ENCODE measurements at places on chromosomes 6 and 20. TPM values are rescaled to one million over a fixed set of nuclear protein-coding genes. Genes with fewer than 3 reads are reported as not detected.

GRCh38 chr20:64100946-64101688 is 6.2 kb downstream of the NPBWR2 start:
- H3K36me3 ChIP-seq = no peaks in the 10 kb centered on the region
- H3K4me1 ChIP-seq = peaks cover 3% of the 10 kb centered on the region
- no peak overlapping the region for H3K27ac ChIP-seq
- peaks cover 4% of the 10 kb centered on the region for H3K27me3 ChIP-seq
- no peak overlapping the region for H3K4me3 ChIP-seq

The SLC35F1 gene
- not detected for total RNA-seq

- H3K27ac ChIP-seq = no peak overlapping the region
- no peaks in the 10 kb centered on the region for H3K4me1 ChIP-seq
- no peak overlapping the region for H3K4me3 ChIP-seq
Measured at GRCh38 chr6:157207521-157208076, 115.7 kb downstream of the TMEM242 start.

The PKIB gene
- total RNA-seq = 18.6 TPM

The SRMS gene
- not detected for total RNA-seq

DNA sequence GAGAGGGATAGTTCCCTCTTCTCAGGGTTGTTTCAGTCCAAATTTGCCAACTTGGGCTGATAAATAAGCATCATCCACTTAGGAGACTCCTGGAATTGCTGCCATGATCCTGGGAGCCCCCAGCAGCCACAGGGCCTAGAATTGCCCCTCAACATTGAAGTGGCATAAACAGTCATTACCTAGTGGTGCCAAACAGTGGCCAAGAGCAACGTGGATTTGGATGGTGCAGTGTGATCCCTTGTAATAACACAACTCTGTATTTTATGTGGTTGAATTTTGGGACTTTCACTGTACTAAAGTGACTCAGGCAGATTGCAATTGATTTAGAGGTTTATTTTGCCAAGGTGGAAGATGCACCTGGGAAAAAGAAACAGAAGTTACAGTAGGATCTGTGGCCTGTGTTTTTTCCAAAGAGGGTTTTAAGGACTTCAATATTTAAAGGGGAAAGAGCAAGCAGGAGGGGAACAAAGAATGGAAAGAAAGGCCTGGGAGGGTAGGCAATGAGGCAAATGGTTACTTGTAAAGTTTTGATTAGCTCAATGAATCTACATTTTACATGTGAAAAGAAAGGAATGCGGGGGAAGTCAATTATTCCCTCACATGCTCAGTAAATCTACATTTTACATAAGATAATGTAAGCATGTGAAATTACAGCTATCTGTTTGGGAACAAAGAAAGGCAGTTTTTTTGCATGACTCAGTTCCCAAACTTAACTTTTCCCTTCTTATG is 168.0 kb upstream of the NOX3 start:
- no peak for DNase-seq
- H3K4me1 ChIP-seq = no peaks in the 10 kb centered on the region
- H3K27me3 ChIP-seq = no peaks in the 10 kb centered on the region
- H3K4me3 ChIP-seq = no peak overlapping the region

GRCh38 chr6:13557841-13558240 is 16.6 kb upstream of the SIRT5 start:
- H3K4me1 ChIP-seq = no peaks in the 10 kb centered on the region
- no peaks in the 10 kb centered on the region for H3K27me3 ChIP-seq
- H3K27ac ChIP-seq = no peak overlapping the region
- no peak overlapping the region for H3K4me3 ChIP-seq
- no peaks in the 10 kb centered on the region for H3K36me3 ChIP-seq

The SPEF1 gene
- not detected for total RNA-seq

The BAG2 gene
- total RNA-seq = 9.5 TPM

The TP53TG5 gene
- not detected for total RNA-seq

The DLK2 gene
- total RNA-seq = 0.75 TPM

GRCh38 chr6:45886776-45887175 is 128.9 kb downstream of the CLIC5 start:
- H3K36me3 ChIP-seq = no peaks in the 10 kb centered on the region
- H3K4me1 ChIP-seq = peaks cover 19% of the 10 kb centered on the region
- H3K4me3 ChIP-seq = no peak overlapping the region
- H3K27me3 ChIP-seq = no peaks in the 10 kb centered on the region

DNA sequence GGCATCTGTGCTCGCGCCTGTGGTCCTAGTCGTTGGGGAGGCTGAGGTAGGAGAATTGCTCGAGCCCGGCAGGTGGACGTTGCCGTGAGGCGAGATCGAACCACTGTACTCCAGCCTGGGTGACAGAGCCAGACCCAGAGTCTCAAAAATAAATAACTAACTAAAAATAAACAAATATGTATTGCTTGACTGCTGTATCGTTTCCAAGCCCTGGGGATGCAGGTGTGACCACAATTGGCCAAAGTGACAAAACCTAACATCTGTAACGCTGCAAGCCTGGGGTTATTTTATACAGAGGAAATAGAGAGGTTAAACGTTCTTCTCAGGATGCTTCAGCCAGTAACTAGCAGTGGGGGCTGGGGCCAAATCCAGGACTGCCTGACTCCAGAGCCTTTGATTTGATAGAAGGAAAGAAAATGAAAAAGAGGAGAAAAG is 1.9 kb upstream of the SRSF3 start:
- H3K27me3 ChIP-seq = no peaks in the 10 kb centered on the region
- no peak overlapping the region for H3K4me3 ChIP-seq
- H3K36me3 ChIP-seq = peaks cover 2% of the 10 kb centered on the region
- peak overlapping the region; percentile 92 for H3K27ac ChIP-seq
- peaks cover 7% of the 10 kb centered on the region for H3K4me1 ChIP-seq

The GNAS-AS1 gene
- total RNA-seq = 5.1 TPM

DNA sequence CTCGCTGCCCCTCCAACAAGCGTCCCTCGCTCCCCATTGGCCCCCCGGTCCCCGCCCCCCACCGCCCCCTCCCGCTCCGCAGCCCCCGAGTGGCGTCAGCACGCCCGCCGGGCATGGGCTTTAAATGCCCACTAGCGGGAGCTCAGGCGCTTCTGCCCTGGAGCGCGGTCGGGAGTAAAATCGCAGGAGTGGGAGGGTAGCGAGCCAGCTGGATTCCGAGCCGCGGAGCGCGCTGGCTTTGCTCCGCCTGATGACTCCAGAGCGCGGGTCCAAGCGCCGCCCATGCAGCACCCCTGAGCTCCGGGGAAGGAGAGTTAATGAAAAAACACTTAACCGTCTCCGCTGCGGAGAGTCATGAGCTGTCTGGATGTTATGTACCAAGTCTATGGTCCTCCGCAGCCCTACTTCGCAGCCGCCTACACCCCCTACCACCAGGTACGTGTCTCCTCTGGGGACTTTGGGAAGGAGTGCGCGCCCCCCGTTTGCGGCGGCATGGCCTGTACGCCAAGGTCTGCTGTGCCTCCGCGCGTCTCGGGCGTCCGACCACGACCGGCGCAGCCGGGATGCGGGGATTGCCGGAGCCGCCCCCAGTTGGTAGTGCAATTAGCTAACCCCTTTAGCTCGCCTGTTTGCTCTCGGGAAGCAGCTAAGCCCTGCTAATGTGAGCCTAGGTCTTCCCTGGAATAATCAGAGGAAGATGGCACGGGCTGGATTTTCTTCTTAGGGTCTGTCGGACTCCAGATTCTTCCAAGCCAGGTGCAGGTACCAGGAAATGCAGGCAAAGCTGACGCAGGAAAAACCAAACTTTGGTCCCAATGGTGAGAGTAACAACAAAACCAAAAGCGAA is at the start of gene VGLL2:
Gene VGLL2 (plus strand): TSS at position 149 of the 847 bp plus-strand sequence. CDS start 206 bp downstream, at position 355.
- H3K27ac ChIP-seq = no peak within 1 kb of the TSS
- no peaks in the 10 kb centered on the region for H3K4me1 ChIP-seq
- H3K36me3 ChIP-seq = no peaks in the 10 kb centered on the region
- peak; percentile 49 for DNase-seq

- no peaks in the 10 kb centered on the region for H3K27me3 ChIP-seq
- H3K36me3 ChIP-seq = no peaks in the 10 kb centered on the region
- H3K4me3 ChIP-seq = no peak overlapping the region
- no peak for DNase-seq
Measured at GRCh38 chr6:149364557-149364956, 35.5 kb upstream of the SUMO4 start.

- no peaks in the 10 kb centered on the region for H3K27me3 ChIP-seq
- no peak overlapping the region for H3K27ac ChIP-seq
- H3K4me3 ChIP-seq = no peak overlapping the region
- no peak for DNase-seq
- peaks cover 22% of the 10 kb centered on the region for H3K36me3 ChIP-seq
Measured at GRCh38 chr6:41593839-41594238, 44.4 kb upstream of the MDFI start.

The MEI4 gene
- not detected for total RNA-seq

DNA sequence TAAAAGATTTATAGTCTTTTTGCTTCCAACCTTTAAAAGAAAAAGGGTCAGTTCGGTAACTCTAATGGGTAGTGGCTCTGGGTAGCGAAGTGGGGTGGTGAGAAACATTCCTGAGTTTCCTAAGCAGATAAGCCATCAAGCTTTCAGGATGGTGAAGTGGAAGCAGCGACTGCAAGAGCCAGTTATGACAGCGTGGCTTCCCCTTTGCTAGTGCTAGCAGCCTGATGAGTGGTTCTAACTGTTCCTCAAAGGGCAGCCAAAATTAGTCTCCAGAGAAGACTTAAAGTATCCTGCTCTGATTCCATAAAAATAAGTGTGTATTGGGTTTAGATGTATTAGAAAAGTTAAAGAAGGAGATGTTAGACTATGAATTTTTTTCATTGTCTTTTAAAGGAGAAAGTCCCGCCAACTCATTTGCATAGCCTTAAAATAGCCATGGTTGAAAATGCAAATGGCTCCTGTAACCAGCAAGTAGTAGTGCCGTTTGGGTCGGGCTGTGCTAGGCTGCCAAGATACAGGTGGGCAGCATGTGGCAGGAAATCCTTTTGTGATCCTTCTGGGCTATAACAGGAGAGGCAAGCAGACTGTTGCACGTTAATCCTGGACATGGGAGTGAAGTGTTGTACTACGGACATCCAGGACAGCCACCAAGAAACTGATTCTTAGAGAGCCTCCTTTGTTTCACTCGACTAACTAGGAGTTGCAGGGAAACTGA is 18.0 kb downstream of the ELOVL2 start:
- H3K27me3 ChIP-seq = no peaks in the 10 kb centered on the region
- DNase-seq = no peak
- H3K4me3 ChIP-seq = no peak overlapping the region
- no peak overlapping the region for H3K27ac ChIP-seq

The MLN gene
- not detected for total RNA-seq

DNA sequence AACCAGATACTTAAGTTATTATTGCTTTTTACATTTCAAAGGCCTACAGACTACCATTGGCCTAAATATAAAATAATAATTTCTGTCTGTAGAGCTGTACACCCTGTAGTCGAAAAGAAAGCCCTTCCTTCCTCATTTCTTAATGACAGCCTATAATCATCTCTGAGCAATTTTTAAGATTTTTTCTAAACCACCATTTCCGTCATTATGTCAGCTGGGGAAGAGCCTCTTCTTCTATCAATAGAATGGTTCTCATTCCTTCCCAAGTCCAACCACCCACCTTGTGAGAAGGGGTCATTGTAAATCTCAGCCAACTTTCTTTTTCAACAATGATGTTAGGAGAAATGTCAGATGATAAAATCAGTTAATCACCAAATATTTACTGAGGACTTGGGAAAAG is 91.8 kb downstream of the PLEKHG1 start:
- no peak for DNase-seq
- no peaks in the 10 kb centered on the region for H3K27me3 ChIP-seq
- no peak overlapping the region for H3K4me3 ChIP-seq
- no peaks in the 10 kb centered on the region for H3K36me3 ChIP-seq
- H3K4me1 ChIP-seq = peaks cover 59% of the 10 kb centered on the region

The BLTP3A gene
- total RNA-seq = 41.6 TPM

- no peak overlapping the region for H3K4me3 ChIP-seq
- peak overlapping the region; percentile 18 for H3K27ac ChIP-seq
- DNase-seq = no peak
- H3K4me1 ChIP-seq = peaks cover 9% of the 10 kb centered on the region
Measured at GRCh38 chr20:32664678-32665159, 9.0 kb downstream of the C20orf203 start.

DNA sequence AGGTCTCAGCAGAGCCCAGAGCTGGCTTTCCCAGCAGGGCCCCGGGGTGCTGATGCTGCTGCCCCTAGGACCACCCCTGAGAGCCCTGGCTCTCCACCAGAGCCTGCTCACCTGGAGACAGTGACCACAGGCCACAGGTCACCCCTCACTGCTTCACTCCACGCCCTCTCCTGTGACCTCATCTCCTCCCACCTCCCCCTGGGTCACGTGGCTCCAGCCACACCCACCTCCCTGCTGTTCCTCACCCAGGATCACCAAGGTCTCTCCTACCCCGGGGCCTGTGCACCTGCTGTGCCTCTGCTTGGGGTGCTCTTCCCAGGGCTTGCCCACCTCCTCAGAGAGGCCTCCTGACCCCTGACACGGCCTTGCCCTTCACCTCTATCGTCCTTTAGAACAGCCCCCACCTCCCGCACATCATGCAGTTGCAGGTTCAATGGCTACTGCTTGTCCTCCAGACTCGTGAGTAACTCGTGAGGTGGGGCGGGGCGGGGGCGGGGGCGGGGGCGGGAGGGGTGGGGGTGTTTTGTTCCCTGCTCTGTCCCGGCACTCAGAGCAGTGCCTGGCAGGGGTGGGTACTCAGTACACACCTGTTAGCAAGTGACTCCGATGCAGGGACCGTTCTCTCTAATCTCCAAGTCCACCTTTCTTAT is 468.0 kb downstream of the PREX1 start:
- no peaks in the 10 kb centered on the region for H3K4me1 ChIP-seq
- no peaks in the 10 kb centered on the region for H3K27me3 ChIP-seq
- DNase-seq = peak; percentile 70
- no peaks in the 10 kb centered on the region for H3K36me3 ChIP-seq

The STX11 gene
- 1.3 TPM for total RNA-seq

DNA sequence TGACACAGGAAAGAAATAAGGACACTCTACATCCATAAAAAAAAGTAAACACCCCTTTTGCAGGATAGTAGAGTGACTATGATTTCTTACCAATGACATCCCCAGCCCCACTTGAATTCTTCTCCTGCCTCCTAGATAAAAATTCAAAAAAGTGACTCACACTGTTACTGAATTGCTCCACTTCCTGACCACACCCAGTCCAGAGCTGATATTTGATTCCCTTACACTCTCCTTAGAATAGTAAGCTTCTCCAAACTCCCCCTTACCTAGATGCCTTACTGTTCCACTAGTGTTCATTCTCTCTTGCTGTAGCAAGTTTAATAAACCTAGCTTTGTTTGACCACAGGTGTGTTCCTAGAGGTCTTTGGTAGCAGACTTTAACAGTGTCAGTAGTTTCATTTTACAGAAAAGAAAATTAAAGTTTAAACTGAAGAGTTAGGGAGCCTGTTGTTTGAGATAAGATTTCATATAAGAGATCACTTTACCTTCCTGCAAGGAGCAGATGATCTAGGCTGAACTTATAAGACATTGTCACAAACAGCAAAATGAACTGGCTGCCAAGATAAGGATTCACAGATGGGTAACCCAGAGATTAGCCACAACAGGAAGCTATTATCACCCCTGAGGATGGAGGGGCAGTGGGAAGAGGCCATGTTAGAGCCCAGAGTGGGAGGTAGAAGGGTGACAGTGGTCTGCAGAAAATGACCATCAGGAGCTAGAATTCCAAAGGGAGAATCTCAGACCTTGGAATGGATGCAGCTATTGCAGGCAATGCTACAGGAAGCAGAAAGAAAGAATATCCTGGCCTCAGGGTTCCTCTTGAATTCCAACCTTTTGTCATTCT is 28.4 kb upstream of the BTN3A2 start:
- no peaks in the 10 kb centered on the region for H3K27me3 ChIP-seq
- no peak overlapping the region for H3K4me3 ChIP-seq
- H3K36me3 ChIP-seq = no peaks in the 10 kb centered on the region
- no peak overlapping the region for H3K27ac ChIP-seq
- no peaks in the 10 kb centered on the region for H3K4me1 ChIP-seq
